IMR-90 (cell line): ENCODE measurements at places on chromosomes 2 and 18. TPM values are rescaled to one million over a fixed set of nuclear protein-coding genes. Genes with fewer than 3 reads are reported as not detected.
A peak's percentile ranks its signal among the peaks of the same experiment; 100 is the strongest.

DNA sequence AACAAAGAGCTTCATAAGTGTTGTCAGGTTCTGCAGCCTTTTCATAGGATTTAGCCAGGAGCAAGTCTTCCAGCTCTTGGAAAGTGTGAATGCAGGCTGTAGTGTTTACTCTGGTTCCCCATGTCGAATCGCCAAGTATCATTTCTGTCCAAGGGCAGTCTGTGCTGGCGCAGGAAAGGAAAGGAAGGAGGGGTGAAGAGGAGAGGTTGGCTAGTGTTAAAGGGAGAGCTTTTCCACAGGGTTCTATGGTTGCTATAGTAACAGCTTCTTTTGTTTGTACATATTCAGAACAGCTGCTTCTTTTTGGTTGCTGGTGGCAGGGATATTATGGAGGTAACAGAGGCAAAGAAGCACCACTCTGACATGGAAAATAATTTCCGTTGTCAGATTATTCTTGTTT is 69.9 kb downstream of the KCNH7 start:
- DNase-seq = no peak

Gene THSD7B
- not detected in 2 replicates for polyA plus RNA-seq

DNA sequence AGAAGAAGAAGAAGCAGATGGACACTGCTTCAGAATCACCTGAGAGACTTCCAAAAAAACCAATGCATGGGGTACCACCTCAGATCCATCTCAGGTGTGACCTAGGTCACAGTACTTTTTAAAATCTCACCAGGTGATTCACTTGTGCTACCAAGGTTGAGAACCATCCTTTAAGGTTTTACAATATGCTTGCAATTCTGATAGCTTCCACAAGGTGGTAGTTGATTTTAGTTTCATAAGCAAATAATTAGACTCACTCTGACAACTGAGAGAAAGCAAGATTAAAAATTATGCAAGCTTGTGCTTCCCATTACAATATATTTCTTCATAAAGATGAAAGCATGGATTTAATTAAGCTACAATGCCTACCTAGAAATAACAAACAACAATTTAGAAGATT is 355.1 kb downstream of the EN1 start:
- DNase-seq = peak; percentile 37

DNA sequence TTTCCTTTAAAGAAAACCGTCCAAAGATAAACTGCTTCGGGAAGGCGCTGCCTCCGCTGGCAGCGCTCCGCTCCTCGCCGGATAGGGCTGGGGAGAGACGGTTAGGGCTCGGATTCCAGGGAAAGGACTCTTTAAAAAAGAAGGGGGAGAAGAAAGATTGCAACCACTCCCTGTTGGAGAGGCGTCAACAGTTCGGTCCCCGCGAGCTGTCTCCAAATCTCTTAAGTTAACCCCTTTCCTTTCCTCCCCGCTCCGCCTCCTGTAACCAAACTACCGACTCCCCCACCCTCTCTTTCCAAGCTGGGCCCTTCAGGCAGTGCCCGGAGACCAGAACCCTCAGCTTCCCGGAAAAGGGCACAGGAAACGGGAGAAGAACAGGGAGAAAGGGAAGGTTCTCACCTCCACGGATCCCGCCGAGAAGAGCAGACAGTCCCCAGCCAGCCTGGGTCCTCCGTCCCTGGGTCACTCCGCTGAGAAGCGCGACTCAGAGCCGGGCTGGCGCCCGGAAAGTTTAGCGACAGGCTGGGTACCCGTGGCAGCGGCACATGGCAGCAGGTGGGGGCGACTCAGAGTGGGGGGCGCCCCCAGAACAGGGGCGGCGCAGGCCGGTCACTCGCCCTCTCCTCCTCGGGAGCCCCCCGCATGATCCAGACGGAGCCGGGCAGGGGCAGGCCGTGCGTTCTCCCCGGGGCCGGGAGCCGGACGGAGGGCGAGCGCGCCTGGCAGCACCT is 675 bp downstream of the FZD5 start:
- DNase-seq = no peak

DNA sequence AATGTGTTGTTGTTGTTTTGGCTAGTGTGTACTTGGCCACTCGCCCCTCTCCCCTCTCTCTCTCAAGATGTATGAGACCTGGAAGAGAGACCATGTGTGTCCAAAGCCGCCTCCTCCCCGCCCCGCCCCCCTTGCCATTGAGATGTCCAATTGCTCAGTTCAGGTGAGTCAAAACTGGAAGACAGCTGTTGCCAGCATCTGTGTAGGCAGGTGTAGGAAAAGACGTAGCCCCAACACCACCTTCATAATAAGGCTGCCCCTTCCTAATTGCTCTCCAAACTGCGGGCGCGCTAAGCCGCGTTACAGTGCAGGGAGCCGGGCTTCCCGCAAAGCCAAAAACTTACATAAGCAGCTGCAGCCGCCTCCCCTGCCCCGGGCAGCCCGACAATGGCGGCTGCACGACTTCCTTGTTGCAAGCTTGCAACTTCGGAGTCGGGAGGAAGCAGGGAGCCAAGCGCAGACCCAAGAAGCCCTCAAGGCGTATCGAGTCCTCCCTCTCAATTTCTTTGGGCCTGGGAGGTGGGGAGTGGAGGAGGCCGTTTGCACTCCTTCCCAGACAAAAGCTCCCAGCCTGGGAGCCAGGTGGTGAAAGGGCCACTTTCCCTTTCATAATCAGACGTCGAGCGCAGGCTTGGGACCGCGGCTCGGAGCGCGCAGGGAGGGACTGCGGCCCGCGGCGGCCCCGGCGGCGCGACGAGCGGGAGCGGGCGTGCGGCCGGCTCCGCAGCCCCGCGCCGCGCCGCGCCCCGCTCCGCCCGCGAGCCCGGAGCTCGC is 882 bp downstream of the ZBTB14 start:
- peak; percentile 51 for DNase-seq

GRCh38 chr2:204608237-204608939 is 63.1 kb downstream of the PARD3B start:
- DNase-seq = peak; percentile 78

DNA sequence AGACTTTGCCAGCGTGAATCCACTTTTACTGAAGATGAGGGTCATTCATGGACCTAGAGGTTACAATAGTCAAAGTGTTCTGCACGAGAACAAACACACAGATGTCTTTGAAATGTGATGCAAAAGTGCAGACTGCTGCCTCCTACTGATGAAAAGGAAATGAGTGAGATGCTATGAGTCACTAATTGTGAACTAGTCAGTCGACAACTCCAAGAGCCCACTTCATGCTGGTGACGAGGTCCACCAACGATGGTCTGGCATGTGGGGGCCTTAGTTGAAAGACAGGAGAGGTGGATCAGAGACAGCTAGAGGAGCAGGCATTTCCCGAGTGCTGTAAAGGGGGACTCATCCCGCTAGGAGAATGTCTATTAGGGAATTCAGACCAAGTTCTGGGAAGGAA is 17.1 kb upstream of the ZNF236 start:
- DNase-seq = peak; percentile 45

GRCh38 chr2:184551626-184552025 is 46.7 kb upstream of the ZNF804A start:
- no peak for DNase-seq

- peak; percentile 51 for DNase-seq
These were observed 1.8 kb downstream of the MEMO1 start for GRCh38 chr2:32008805-32009515.

GRCh38 chr2:127072970-127073369 is 34.0 kb downstream of the BIN1 start:
- no peak for DNase-seq

DNA sequence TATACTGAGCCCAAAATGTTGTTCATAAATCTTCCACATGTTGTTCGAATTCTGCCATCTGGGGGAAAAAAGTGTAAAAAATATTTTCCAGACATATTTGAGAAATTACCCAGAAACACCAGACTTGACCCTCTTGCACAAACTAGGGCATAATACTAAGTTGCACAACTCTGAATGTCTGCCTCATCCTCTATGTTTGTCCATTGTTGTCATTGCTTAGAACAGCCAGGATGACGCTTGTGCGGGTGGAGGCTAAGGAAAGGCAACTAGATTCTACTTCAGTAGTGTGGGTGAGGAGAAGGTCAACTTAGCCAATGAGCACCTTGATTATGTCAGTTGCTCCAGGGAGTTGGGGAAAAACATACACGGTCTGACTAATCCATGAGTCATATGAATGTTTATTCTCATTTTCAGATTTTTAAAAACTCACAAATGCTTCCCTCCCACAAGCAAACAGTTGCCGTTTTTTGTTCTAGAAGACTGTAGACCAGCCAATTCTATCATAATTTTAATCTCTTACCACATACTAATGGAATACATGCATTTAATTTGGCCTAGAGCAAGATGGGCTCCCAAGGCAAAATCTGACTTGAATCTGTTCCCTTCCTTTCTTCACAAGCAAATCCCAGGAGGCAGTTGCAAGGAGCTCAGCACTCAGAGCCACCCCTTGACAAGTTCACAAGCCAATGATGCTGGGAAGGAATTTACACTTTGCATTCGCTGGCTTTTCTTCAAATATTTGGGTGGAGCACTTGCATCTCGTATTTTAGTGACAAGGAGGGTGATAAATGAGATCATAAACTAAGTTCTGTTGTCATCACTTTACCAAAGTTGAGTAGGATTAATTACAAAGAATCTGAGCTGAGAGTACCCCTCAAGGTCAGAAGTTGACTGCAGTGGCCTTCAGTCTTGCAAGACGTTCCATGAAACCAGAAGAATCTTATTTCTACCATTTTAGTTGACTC is 163.2 kb upstream of the TWIST2 start:
- peak; percentile 99 for DNase-seq

DNA sequence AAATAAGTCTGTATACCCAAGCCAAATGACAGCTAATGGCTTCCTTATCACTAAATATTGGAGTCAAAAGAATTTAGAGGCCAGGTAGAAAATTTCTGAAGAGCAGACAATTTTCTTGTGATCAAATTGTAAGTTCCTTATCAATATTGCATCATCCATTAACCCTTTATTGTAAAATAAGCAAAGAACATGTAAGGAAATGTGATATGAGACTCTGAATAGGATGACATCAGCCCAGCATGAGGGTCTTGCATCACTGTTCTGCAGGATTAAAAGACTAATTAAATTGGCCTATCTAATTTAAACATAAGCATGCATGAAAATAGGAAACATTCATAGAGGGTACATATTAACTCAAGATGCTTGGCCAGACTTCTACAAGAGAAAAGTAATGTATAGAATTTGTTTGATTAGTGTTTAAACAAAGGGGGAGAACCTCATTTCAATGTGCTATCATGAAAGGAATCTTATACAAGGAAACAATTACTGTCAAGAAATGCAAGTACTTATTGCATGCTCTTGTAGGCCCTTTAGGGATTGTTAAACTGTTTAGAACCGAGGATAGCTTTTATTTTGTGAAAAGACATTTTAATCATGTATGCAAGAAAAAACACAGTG is 302.9 kb downstream of the PRKCE start:
- no peak for DNase-seq

DNA sequence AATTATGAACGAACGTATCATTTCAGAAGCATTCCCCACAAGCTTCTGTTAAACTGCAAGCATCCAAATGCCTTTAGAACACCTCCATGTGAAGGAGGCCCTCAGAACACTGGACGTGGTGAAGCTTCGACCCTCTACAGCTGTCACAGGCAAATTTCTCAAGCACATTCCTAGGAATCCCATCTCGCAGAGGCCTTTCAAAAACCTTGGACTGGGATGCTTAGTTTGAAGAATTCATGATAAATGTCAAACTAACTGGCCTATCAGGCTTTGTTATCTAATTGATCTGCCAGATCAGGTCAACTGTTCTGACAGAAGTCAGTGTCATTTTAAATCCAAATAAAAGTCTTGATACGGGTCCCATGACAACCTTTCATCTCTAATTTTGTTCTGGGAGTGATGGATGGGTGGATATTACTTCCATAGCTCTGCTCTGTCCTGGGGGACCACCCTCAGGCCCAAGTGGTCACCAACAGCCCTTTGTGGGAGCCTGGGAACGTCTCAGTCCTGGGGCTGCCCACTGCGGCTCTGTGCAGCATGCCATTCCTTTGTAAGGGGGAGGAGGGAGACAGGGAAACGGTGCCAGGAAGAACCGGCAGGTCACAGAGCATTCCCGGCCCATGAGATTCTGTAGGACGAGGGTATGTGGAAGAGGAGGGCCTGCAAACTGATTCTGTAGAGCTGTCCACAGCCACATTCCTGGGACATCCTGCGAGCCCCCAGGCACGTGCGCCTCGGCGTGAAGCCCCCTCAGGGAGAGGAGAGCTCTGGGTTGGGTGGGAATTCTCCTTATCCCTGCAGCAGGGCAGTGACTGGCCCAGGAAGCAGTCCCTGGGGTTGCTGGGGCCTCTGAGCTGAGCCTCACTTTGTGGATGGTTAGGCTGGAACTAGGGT is 59.1 kb upstream of the PXDN start:
- DNase-seq = no peak

GRCh38 chr2:216633616-216634369 is 573 bp downstream of the IGFBP2 start:
- DNase-seq = no peak

DNA sequence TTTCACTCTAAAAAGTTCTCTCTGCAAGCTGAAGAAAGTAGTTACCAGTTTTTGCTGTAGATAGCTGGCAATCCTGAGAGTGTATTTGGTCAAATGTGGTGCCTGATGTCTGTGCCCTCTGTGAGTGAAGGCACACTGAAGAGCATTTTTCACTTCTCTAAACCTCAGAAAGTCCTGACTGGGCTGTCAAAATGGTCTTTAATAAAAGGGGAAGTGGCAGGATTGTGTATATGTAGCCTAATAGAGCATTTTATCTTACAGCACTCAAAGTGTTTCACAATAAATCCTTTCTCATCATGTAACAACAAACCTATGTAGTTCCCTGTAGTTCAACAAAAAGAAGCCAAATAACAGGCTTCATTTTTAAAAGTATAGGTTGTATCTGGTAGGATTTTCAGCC is 1552.3 kb upstream of the SLC39A10 start:
- DNase-seq = no peak

Gene GLS
- polyA plus RNA-seq = 63.2 and 87.5 TPM in 2 replicates

Gene CMPK2
- polyA plus RNA-seq = 0.03 and 0.11 TPM in 2 replicates

DNA sequence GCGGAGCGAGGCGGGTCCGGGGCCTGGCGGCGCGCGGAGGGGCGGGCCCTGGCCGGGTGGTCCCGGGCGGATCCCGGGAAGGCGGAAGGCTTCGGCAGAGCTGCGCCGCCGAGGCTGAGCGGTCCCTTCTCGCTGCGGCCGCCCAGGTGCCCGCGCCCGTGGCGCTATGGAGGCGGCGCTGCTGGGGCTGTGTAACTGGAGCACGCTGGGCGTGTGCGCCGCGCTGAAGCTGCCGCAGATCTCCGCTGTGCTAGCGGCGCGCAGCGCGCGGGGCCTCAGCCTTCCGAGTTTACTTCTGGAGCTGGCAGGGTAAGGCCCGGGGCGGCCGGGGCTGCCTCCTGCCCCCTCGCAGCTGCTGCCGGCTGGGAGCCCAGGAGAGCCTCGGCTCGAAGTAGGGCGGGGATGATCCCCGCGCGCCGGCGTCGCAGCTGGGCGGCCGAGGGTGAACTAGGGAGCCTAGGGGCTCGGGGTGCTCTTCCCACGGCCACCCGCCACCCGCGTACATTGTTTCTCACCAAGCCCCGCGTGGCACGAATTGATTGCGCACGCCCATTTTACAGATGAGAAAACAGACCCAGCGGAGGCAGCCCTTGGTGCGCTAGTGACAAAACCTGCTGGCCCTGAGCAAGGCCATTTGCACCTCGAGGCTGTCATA is at the start of gene SLC66A3:
Gene SLC66A3, plus strand, starts transcription at position 87 of the 655 bp plus-strand sequence. Its CDS starts 80 bp downstream, at position 167.
- peak; percentile 87 for DNase-seq

Gene UGT1A8
- not detected in 2 replicates for polyA plus RNA-seq
